Hypothalamus (tissue), 51 donors: ENCODE measurements at places on chromosomes 2 and 18.

- DNase-seq, result no peak
Measured at GRCh38 chr2:99682275-99683060, 192.7 kb upstream of the REV1 start.

DNA sequence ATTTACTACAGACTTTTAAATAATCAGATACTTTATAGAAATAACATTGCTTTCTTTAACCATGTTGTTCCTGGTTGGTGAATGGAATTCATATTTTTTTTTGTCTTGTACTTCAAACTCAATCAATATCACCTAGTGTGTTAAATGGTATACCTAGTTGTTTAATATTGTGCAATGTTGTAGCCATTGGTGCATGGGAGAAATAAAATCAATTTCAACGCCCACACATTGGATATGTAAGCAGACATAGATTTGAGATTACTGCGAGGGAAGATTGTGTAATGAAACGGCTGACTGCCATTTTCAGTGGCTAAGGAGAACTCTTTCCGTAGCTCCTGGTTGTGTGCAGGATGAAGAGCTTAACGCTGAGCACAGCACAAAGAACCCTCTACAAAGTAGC is 626.1 kb downstream of the TMEM182 start:
- DNase-seq, result no peak

DNA sequence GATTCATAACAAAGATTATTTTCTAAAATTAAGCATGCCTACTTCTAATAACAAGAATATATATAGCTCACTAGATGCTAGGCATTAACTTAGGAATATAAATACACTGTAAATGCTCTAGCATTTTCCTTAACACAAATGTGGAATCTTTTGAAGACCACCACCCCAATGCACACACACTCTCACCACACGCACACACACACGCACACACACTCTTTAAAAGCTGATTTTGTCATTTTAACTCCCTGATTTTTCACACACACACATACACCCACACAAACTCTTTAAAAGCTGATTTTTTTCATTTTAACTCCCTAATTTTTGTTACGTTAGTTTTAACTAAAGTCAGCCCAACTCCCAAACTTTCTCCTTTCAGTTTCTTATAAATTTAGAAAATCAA is 3.0 kb downstream of the COL5A2 start:
- DNase-seq, result no peak

DNA sequence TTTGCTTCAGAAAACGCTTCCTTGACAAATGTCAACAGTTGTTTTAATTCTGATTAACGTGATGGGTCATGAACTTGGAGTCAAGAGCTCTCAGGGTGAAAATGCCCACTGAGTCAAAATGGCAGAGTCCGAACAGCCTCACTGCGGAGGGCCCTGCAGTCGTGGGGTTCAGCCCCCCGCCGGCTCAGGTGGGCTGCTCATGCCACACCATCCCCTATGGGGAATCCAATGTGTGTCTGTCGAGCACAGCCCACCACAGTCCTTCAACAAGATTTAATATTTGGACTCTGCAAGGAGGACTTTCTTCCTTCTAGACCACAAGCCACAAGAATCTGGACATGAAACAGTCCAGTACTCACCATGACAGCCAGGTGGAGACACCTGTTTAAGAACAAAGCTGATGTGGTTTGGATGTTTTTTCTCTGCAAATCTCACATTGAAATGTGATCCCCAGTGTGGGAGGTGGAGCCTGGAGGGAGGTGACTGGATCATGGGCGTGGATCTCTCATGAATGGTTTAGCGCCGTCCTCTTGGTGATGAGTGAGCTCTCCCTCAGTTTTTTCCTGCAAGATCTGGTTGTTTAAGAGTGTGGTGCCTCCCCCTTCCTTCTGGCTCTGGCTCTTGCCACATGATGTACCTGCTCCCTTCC is 201.0 kb downstream of the NDUFA10 start:
- no peak for DNase-seq

GRCh38 chr2:156065912-156066311 is 266.6 kb downstream of the NR4A2 start:
- no peak for DNase-seq

- no peak for DNase-seq
Measured at GRCh38 chr2:238202326-238203093, 985 bp downstream of the ILKAP start.

DNA sequence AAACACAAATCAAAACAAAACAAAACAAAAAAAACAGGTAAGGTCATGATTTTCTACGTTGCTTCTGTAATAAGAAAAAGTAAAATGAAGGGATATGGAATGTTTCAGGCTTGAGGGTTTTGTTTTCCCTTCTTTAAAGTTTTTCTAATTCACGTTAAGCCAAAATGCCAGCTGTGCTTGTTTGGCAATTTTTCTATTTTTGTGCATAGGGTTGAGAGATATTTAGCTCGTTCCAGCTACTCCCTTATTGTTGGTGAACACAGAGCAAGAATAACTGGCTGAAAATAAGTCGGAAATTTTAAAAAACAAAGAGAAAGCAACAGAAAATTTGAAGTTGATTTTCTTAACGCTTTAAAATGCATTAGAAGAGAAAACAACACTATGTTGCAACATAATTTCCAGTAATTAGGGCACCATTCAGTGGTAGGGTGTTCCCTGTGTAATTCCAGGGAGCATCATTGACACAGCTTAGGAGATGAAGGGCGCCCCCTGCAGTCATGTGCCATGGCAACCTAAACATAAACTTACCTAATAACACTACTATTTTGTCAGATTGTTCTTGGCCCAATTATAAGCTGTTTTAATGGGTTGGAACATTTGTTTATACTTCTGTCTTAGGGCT is 99.5 kb downstream of the DTNA start:
- DNase-seq, result no peak
